ENCODE measurements at places on chromosomes 5 and 9.

GRCh38 chr5:178423431-178423830, 166.8 kb downstream of the COL23A1 start:
- no peak for DNase-seq

GRCh38 chr9:115289757-115290208, 171.8 kb upstream of the TNC start:
- no peak for DNase-seq

DNA sequence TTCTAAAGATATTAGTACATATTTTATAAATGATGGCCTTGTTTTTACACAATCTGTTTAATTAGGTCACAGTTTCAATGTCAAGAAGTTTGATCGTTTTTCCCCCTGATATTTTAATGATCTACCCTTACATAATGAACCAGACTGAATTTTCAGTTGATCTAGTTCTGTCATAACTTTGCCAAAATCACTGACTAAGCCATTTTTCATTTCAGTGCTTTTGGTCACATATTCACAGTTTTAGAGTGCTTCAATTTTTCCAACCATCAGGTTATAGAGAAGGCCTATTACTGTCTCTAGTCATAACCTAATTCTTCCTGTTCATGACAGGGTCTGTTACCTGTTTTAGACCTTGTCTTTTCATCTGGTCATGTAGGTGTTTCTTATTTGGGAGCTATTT, 577.9 kb upstream of the PTPRD start:
- DNase-seq: no peak

DNA sequence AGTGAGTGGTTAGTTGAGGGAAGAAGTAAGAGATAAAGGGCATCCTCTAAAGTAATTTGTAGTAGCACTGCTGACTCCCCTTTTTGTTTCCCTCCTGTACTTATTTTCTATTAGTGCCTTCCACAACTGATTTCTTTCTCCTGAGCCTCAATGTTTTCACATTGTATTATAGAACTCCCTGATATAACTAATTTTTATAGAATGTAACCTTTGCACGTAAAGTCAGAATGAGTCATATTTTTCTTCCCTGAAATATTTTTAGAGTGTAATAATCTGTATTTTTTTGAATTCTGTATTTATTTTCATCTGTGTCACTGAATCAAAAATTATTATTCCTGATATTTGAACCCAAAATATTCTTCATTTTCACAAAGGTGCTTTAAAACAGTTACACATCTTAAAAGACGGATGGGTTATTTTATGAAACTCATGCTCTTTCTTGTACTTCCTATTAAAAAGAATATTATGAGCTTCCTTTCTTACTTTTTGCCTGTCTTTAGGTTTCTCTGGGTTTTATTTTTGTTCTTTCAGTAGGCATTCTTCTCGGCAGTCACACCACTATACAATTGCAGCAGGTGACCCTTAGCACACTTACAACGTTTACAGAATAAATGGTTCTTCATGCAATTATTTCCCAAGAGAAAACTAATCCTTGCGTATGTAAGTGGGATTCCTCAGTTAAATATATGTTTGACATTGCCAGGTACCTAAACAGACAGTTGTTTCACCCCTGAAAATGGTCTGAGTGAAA, 30.5 kb upstream of the DMRTA1 start:
- DNase-seq: no peak

DNA sequence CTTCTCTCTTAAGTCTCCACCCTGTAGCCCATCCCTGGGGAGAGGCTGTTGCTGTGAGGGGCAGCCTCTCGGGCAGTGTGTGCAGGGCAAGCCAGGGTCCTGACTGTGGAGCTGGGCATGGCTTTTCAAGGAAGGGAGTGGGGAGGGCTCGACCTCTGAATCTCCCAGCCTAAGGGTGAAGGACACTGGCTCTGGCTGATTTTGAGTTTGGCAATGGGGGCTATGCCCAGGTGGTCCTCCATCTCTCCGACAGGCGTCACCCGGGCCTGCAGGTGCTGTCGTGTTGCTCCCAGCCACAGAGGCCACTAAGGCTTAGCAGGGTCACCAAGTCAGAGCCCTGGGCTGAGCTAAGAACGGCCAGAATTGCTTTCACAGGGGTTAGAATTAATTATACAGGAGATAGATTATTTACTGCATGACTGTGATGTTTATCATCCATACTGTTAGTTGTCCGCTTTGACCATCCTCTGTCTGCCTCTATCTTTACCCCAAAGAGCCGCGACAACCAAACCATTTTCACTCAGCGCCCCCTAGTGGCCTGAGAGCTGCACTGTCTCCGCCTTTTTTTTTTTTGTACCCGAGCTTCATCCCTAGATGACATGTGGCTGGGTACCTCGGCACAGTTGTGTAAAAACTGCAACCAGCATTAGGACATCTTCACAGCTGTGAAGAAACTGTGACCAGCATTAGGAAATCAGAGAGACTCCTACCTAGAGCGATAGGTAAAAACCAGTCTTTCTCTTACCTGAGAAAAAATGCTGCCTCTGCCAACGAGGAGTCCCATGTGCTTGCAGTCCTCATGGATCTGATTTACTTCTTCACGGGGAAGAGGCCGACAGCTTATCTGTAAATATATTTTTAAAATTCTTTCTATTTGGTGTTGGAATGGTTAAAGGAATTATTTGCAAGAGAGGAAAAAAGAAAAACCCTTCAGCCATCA, 44.5 kb downstream of the AGXT2 start:
- DNase-seq: peak; percentile 43

DNA sequence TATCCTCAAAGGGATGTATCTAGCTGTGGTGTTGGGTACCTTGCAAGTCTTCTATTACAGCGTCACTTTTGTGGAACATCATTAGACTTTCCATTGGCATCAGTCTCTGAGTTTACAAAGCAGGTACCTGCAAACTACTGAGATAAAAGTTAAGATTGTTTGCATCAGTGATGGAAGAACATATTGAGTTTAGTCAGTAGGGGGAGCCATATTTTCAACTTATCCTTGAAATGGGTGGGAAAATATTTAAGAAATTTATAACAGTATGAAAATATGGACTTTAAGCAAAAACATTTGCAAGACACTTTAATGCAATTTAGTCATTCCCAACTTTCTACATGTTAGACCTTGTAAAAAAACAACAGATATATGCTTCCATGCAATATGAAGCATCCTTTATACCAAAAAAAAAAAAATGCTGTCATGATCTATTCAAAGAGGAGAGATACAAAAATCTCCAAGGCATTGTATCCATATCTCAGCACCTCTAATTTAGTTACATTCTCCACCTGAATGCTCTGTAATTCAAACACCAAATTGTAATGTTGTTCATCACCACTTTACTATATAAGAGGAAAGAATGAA, 98.6 kb upstream of the ADAMTS19 start:
- no peak for DNase-seq

GRCh38 chr5:145347026-145347616, 488.0 kb downstream of the PRELID2 start:
- DNase-seq: no peak

DNA sequence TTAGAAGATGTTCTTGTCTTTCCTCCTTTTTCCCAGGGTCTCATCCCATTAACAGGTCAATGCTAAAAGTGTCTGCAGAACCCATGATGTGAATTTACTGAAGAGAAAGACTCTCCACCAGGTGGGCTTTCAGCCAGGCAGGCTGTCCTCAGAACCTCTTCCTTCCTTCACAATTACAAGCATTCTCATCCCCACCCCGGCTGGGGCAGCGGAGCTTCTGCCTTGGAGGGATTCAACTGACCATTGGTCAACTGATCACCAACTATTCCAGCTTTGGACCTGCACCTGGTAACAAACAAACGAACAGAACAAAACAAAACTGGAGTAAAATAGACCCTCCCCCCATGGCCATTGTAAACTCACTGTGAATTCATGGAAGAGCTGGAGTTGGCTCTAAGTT, 12.6 kb downstream of the IL9 start:
- no peak for DNase-seq

DNA sequence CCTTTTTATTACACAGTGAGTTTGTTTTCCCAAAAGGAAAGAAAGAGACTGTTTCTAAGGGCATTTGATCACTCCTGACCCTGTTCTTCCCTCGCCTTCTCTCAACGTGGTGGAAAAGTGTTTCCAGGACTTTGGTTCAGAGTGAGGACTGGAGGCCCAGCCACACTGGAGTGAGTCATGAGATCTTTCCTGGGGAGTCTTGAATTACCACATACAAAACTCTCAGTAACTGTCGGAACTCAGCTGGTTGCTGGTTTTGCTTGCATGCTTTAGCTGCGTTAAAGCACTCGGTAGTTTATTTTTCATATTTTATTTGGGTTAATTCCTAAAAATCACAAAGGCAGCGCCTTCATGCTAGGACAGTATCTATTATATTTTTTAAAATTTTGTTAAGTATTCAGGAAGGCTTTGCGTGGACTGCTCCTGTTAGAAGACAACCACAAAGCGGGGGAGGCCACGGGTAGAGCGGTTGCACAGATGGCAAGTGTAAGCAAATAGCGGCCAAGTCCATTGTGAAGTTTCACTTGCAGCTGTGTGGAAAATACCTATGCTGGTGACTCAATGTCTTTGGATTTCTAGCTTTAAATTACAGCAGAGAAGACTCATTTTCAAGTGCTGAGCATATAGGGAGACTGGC, 77.7 kb downstream of the ARSB start:
- no peak for DNase-seq

- no peak for DNase-seq
Observed at GRCh38 chr9:33040792-33041431, 15.8 kb downstream of the DNAJA1 start.

DNA sequence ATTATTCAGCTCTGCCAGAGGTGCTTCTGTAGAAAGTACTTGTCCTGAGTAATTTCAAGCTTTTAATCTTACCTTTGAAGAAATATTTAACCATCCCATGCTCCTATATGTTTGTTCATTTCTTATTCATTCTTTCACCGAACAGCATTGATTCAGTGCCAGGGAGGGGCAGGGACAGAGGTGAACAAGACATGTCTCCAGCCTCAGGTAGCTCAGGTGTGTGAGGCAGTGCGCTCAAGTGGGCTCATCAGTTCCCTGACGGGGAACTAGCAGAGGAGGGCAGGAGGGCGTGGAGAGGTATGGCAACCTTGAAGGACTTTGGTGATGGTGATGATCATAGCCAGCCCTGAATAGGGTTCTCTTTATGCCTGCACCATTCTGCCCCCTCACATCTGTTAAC, 25.9 kb downstream of the ERGIC1 start:
- DNase-seq: no peak

DNA sequence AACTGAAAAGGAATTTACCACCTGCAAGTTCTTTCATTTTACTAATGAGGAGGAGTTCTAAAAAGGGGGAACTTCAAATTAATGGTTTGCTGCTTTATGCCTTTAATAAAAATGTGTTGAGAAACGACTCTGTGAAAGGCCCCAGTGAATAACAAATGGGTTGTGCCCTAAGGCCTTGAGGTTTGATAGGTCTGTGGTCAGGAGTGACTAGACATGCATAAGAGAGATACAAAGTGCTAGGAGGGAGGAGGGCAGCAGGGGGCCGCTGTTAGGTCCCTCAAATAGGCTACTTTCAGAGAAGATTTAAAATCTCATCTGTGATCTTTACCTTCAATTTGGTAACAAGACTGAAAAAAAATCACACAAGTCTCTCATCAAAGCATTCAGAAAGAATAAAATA, 58.3 kb downstream of the FAM81B start:
- DNase-seq: no peak

DNA sequence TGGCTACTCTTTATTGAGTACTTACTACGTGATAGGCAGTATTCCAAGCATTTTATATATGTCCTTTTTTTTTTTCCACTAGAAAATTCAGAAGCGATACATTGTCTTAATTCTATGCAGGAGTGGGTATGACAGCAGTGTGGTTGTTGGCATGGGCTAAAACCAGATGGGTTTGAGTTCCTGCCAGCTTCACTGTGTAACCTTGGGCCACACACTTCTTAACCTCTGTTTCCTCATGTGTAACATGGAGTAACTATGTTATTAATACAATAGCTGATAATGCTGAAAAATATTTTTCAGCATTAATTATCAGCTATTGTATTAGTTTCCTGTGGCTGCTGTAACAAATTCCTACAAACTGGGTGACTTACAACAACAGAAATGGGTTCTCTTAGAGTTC, 12.0 kb downstream of the SNX18 start:
- no peak for DNase-seq

GRCh38 chr5:170161069-170161468, 55.4 kb downstream of the FOXI1 start:
- DNase-seq: no peak

GRCh38 chr5:138626333-138626944, 51.2 kb upstream of the HSPA9 start:
- DNase-seq: no peak

All from NCI-H526 (cell line).